ENCODE measurements at places on chromosomes 5 and 9.

GRCh38 chr5:50767588-50767987, 101.2 kb downstream of the PARP8 start:
- DNase-seq: no peak

DNA sequence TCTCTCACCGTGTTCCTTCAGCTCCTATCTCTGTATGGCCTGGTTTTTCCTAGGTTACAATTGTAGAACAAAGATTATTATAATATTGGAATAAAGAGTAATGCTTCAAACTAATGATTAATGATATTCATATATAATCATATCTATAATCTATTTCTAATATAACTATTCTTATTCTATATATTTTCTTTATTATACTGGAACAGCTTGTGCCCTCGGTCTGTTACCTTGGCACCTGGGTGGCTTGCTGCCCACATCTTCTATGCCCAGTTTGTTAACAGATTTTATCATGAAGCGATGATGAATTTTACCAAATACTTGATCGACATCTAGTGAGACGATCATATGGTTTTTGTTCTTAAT, 363.6 kb upstream of the TYRP1 start:
- no peak for DNase-seq

GRCh38 chr9:128370367-128370751, 815 bp upstream of the URM1 start:
- DNase-seq: no peak

GRCh38 chr9:132006677-132007370, 72.8 kb downstream of the MED27 start:
- DNase-seq: no peak

GRCh38 chr5:152170350-152170749, 234.7 kb downstream of the NMUR2 start:
- no peak for DNase-seq

GRCh38 chr9:8484597-8485191, 685.1 kb upstream of the DMAC1 start:
- DNase-seq: no peak

DNA sequence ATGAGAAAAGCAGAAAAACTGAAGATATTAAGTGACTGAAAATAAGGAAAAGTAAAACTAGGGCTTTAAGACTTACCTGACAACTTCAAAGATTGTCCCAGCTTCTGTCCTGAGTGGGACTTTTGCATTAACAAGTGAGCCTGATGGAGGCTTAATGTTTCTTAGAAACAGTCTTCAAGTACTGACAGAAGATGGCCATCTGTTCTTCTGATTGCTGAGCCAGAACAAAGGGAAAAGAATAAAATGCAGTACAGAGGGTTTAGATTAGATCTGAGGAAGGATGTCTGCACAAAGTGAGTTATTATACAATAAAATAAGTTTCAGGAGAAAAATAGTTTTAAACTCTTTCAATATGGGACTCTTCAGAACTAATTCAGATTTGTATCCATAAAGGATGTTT, 500.7 kb downstream of the CETN3 start:
- no peak for DNase-seq

DNA sequence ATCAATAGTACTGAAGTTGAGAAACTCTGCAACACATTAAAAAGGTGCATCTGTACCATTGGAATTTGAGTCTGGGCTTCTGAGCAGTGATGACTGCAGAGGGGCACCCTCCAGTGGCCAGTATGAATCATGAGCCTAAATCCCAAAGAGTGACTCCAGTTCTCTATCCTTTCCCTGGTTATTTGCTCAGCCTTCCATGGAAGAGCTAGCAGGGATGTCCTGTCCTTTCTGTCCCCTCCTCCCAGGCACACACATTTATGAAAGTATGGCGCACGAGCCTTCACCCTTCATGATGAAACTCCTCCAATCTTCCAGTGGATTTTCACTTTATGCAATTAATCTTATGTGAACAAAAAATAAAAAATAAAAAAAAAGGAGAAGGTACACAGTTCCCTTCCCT, 81.0 kb downstream of the ESM1 start:
- no peak for DNase-seq

DNA sequence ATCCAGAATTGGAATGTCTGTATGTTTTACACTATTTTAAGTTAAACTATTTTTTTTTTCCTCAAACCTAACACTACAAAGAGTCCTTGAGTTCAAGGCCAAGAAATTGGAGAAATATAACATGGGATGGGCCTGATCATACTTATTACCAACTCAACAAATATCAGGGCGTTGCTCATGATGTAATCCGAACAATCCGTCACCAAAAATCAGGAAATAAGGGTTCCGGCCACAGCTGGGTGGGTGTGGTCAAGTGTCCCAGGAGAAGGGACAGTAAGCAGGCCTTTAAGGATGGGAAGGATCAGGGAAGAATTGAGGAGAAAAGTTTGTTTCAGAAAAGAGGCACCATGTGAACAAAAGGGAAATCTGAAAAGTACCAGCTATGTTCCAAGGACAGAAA, 29.8 kb downstream of the MED27 start:
- DNase-seq: no peak

GRCh38 chr9:133165452-133165730, 1.7 kb upstream of the GBGT1 start:
- no peak for DNase-seq

DNA sequence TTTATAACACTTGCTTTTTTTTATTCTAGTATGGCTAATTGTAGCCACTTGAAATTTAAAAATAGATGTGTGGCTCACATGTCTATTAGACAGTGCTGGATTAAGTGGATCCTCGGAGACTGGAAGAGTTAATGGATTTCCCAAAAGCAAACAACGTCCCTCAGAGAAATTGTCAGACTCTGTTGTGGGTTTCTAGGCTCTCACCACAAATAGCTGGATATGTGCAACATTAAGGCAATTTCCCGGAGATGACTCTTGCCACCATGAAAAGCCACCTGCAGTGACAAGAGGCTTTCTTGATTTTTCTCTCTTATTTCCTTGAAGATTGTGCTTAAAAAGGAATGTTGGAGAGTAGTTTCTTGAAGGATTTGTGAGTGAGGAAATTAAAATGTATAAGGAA, 43.2 kb downstream of the TMEM167A start:
- no peak for DNase-seq

- DNase-seq: no peak
These were observed 20.8 kb upstream of the ATG10 start for GRCh38 chr5:81950996-81951395.

DNA sequence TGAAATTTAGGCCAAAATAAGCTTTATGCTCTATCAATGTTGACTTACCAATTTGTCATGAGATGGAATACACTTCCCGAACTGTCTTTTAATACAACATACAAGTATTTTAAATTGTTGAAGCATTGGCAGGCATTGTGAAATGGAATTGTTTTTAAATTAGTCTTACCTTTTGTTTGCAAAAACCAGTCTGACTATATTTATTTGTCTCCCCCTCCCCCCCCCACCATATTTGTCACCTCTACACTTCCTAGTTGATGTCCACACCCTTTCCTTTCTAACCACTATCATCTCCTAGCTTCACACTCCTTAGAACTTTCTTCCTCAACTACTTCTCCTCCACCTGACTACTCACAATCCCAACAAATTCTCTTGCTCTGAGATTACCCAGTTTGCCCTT, 40.9 kb downstream of the FAF2 start:
- no peak for DNase-seq

DNA sequence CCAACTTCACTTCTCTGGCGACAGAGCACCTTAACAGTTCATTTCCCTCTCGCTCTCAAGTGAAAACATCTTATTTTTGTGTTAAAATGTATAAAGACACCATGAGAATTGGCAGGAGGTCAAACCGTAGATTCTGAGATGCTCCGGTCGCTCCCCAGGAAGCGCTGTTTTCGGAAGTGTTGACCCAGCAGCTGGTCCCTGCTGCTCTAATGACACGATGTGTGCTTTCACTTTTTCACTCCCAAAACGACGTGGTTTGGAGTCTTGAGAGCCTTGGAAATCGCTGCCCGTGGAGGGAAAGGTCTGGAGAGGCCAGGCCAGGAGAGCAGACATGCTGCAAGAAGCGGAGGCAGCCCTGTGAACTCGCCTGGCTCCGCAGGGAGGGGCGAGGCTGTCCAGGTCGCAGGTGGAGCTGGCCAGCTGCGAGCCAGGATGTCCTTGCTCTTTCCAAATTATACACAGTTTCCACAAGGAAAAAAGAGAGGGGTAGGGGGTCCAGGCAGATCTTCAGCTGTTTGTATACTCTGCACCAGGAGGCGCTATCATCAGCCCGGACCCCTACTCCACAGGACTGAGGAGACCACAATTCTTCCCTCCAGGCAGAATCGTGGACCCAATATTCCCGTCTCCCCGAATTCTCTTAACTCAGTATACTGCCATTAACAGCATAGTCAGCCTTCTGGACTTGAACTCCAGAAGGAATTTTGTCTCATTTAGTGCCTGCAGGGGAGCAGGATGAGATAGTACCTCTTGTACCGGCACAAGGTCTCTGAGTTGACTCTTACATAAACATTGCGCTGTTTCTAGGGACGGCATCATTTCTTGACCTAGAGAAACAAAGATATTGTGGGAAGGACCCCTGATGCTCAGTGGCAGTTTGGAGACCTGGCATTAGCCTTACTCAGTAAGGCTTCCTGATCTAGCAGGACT, 248.6 kb upstream of the ANKRD55 start:
- no peak for DNase-seq

DNA sequence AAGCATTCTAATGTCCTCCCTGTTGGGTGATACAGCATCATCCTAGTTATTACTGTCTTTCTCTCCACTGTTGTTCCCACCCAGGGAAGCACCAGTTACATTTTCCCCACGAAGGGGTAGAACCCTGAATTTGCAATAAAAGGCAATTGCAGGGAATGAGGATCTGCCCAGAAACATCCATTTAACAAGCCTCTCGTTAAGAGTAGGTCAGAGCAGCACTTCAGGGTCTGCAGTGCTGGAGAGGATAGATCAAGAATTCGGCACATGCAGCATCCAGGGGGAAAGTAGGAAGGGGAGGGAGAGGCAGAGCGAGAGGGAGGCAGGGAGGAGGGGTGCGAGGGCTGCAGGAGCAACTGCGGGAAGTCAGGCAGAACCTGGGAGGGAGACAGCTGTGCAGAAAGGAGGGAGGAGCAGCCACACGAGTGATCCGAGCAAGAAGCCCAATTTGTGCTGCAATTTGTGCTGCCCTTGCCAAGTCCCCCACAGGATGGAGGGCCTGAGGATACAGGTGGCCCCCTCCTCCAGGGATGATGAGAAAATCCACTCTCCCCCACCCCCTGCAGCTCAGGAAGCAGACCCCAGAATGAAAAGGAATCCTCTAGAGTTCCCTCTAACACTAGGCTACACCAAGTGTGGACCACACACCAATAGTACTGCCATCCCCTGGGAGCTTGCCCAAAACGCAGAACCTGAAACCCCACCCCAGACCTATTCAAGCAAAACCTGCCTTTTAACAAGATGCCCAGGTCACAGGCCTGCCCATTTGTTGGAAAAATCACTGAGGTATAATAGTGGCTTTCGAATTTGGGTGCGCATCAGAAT, 62.2 kb downstream of the EPB41L4B start:
- no peak for DNase-seq

- DNase-seq: no peak
These were observed 36.7 kb upstream of the KCNIP1 start for GRCh38 chr5:170466988-170467707.

GRCh38 chr5:178931846-178932760, 8.9 kb upstream of the ZNF454 start:
- DNase-seq: no peak

DNA sequence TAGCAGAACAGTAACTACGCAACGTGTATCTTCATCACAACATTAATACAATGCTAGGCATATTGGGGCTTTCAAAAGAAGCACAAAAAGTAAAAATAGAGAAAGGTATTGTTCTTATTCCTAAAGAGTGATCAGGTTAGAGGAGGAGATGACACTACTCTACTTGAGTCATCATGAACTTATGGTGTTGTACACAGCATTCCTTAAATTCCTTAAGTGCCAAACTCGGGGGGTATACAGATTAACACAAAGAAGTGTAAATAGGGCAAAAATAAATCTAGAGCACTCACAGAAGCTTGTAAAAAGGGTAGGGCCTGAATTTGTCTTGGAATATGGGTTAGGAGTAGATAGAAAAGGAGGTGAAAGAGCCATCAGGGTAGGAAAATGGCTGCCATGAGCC, 308.0 kb upstream of the DAP start:
- no peak for DNase-seq

- no peak for DNase-seq
These were observed 177.7 kb downstream of the PAM start for GRCh38 chr5:102932781-102933180.

All from activated naive CD4-positive, alpha-beta T cell (primary cell).